ENCODE measurements at places on chromosomes 7 and 10.

DNA sequence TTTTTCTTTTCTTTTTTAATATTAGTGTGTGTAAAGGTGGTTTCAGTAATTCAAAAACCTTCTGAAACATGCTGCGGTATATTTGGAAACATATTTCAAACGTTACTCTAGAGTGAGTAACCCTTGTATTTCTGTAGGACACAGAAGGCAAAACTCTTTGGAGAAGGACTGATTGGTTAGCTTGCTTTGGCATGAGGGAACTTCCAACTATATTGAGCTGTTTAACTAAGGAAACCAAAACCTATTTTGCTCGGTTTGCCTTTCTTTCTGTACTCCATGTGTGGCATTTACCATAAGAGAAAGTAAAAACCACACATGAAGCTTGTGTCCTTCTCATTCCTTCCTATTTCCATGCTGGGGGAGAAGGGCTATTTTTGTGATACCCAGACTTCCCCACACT lies 149.8 kb downstream of the DYNC1I1 start:
- no peak for DNase-seq

- DNase-seq = no peak
These were observed 556.4 kb downstream of the AUTS2 start for GRCh38 chr7:70154521-70155180.

DNA sequence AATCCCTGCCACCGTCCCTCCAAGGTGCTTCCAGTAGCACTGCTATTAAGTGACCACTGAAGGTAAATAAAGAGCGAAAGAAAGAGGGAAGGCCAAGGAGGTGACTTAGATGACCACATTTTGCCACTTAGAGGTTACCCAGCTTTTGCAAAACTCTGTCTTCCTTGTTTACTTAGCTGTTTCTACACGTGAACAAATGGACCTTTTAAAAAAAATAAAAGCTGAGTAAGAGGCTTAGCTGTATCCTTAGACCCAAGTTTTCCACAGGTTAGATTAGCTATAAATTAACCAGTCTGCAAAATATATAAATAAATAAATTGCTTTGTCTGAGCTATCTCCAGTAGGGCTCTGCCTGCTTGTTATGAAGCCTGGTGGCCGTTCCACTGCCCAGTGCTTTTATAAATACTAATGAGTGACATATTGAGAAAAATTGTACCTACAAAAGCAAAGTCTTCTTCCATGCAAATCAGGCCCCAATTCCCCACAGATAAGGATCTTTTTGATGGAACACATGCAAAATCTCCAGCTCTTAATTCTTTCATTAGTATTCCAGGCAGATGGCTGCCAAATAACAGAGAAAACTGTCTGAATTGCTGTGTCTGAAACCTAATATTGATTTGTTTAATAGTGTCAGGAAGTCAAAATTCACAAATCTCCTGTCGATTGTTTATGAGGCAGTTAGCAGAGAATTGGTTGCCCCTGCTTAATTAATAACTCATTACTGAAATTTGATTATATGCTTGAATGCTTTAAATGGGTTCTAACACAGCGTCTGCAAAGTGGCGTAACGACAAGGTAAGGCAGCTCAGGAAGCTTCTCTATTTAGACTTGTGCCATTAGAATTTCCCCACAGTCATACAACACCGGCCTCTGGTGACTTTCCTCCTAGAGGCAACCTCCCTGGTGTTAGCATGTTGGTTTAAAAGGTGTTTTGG lies 176.7 kb downstream of the EMX2 start:
- no peak for DNase-seq

DNA sequence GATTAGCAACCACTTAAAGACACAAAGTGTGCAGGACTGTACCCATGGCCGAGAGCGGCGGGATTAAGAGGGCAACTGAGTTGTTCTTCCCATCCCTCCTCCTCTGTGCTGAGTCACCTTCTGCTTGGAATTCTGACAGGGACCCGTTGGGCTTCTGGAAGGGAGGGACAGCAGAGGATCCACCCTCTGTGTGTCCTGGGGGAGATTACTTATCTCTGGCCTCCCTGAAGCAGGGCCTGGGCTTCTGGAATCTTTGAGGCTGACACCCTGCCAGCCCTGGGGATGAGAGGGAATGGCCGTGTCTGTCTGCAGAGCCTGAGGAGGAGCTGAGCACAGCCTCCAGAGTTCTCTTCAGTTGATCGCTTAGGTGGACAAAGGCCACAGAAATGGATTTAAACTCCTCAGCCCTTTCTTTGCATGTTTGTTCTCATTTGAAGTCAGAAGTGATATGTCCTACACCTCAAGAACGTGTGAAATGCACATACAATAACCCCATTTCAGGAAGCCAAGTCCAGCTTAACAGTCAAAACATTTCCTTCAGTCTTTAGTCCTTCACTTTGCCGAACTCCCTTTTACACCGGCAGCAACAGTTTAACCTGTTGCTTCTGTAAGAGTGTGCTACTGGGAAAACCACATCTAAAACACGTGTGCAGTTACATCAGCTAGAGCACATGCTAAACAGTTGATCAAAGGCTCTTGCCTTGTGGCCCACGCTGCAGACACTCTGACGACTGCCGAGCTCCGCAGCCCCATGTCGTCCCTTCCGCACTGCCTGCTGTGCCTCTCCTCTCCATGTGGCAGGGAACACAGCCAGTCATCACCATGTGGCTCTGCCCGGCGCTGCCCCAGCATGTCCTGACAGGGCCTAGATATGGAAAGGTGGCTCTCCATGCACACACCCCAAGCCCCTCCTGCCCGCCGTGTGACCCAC lies 55.7 kb downstream of the IKZF1 start:
- DNase-seq = peak; percentile 60

DNA sequence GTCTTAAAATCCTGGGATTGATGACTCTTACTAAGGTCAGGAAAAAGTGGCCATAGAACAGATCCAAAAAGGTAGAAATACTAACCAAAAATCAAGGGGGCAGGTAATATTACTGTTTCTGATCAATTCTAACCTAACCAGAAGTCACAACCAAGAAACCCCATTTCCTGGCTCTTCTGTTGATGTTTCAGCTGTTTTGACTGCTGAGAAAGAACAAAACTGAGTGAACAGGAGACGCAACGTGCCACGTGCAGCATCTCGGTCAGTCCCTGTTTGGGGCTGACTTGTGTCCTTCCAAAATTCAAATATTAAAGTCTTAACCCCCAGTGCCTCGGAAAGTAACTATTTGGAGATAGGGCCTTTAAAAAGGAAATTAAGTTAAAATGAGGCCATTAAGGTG lies 56.8 kb downstream of the JAZF1 start:
- DNase-seq = no peak

- DNase-seq = no peak
These were observed 16.5 kb downstream of the MKI67 start for GRCh38 chr10:128109707-128110106.

DNA sequence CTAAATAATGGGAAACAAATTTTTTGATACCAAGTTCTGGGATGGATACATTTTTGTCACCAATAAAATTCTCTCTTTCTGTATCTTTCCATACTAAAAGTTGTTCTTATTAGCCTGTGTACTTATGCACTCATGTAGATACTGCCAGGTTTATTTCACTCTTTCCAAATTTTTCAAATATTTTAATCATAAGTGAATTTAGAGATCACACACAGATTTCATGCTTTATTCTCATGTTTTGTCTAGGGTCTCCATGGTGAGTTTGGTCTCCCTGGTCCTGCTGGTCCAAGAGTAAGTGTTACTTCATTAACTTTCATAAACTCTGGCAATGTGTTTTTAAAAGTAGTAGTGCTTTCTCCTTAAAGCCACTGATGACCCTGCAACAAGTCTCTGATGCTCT lies 20.3 kb downstream of the COL1A2 start:
- DNase-seq = no peak

DNA sequence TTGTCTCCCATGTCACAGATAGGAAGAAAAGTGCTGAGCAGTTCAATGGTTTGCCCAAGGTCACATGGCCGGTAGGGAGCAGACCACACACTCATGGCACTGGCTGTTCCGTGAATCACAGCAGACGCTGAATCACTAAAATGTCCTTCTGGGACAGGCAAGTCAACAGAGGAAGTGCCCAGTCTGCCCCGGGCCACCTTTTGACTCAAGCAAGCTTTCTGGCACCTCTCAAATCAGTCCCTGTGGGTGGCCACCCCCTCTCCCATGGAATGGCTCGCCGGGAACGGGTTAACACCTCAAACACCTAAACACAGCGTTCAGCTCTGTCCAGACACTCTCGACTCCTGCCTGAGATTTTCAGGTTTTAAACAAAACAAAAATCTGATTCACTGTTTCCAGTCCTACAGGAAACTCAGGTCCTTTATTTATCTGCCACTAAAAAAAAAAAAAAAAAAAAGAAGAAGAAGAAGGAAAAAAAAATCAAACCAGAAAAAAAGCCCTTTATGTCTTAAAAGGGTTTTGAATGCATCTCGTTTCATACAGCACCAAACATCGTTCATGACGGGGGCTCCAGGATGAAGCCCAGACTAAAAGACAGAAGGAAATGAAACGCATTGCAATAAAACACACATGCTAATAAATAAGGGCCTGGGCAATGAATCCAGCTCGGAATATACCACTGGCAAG lies 15.5 kb downstream of the CARD11 start:
- no peak for DNase-seq

- DNase-seq = no peak
These were observed 27.0 kb upstream of the ABI1 start for GRCh38 chr10:26887611-26888215.

GRCh38 chr10:112981553-112981952 lies 31.5 kb downstream of the TCF7L2 start:
- DNase-seq = no peak

DNA sequence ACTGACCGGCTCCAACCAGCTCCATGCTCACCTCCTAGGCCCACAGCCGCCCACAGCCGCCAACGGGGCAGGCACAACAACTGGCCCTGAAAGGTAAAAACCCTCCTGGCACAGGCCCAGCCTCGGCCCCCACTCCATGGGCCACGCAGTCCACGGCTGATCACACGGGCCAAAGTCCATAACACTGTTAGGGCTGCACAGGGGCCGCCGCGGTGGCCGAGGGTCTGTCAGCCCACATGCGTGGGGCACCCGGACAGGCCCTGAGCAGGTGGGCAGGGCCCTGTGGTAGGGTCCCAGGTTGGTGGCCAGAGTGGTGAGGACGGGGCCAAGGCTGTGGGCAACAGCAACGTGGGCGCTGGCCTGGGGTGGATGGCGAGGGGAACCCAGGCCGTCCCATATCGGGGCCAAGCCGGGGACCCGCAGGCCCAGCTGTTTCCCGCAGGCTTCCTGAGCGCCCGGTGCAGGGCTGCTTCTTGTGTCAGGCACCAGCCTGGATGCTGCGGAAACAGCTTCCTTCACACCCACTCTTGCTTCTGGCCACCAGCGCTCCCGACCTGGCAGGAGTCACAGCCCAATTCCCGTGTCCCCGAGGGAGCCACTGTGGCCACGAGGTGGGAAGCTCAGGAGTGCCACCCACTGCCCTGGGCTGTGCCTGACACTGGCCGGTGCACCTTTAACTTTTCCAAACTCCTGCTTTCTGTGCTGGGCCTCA lies 29.2 kb downstream of the CYP2W1 start:
- no peak for DNase-seq

DNA sequence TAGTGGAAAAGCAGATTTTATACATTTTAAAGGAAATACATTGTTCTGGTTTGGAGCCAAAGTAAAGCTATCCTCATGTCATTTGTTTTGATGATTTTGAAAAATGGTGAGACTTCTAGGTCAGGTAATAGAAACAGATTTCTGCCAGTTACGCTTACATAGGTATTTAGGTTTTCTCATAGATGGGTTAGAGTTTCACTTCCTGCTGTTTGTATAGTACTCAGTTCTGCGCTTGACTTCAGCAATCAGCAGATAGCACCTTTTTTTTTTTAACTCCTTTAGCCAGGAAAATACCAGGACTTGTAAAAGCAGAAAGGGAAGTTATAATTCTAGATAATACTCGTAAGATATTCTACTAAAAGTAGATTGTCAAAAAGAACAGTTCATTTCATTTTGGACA lies 209.8 kb upstream of the POM121L12 start:
- no peak for DNase-seq

DNA sequence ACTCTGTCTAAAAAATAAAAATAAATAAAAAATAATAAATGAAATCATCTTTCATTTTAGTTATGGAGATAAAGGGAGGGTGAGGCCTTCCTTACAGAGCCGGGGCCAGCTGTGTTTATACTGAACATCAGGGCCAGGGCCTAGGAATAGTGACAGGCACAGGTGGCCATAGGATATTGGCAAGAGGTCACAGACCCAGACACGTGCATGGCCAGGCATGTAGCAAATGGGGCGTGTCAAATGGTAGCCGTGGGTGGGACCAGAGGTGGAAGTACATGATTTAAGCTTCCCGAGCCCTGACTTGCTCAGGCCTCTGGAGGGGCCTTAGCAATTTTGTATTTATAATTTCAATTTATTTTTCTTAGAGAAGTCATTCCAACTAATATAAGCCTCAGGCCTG lies 353.0 kb downstream of the ANKRD30A start:
- DNase-seq = no peak

GRCh38 chr7:78146546-78146945 lies 348.0 kb downstream of the PHTF2 start:
- no peak for DNase-seq

DNA sequence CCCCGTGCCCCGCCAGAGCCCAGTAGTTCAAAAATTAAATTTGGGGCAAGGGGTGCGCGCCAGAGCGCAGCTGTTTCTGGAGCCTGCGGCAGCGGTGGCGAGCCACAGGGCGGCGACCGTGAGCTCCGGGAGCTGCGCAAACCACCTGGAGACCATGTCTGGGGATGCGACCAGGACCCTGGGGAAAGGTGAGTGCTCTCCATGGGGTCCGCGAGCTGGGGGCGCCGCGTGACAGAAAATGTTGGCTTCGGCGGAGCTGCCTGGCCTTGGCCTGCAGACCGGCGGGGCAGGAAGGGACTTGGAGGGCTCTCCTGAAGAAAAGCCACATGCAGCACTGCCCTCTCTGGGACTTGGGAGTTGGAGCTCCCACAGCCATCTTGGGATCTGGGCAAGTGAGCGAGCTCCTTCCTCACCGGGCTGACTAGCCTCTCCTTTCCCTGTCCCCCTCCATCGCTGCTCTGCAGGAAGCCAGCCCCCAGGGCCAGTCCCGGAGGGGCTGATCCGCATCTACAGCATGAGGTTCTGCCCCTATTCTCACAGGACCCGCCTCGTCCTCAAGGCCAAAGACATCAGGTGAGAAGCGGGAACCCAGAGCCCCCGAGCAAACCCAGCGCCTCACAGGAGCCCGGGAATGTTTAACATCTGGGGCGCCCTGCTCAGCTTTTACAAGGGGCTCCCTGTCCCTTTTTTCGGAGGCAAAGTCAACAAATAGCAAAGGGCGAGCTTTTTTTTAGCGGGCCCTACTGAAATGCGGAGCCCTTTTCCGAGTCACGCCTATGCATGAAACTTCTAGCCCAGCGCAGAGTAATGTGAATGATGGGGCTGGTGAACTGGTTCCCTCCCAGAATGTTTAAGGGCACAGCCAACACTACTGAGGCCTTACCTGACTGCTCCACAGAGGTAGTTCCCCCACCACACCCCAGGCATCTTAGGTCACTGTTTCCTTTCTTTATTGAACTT lies 6.1 kb downstream of the GSTO2 start:
- peak; percentile 40 for DNase-seq

DNA sequence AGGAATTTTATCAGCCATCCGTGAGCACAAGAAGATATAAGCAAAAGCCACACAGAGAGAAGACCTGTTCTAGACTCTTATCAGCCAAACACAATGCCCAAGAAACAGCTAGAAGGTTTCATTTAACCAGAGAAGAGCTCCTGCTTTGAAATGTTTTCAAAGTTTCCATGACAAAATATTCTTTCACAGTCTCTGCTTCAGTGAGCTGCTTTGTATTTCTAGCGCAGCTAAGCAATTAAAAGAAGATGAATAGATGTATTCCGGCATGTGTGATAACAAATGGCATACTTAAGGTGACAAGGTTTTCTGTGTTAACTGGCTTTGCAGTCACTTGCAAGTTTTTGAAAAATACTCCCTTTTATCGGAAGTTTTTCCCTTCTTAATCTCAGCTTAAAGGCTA lies 78.9 kb upstream of the NXPH1 start:
- no peak for DNase-seq

GRCh38 chr10:94062611-94063010 lies 68.9 kb downstream of the PLCE1 start:
- no peak for DNase-seq

Measured in stimulated activated CD4-positive, alpha-beta T cell treated with anti-CD3 and anti-CD28 coated beads, TNF-alpha, amount 100 ng/mL, for 1 hour (primary cell).